ENCODE measurements at places on chromosomes 6 and 20.

GRCh38 chr6:142950291-142950690 is 5.3 kb upstream of the HIVEP2 start:
- DNase-seq, result no peak

DNA sequence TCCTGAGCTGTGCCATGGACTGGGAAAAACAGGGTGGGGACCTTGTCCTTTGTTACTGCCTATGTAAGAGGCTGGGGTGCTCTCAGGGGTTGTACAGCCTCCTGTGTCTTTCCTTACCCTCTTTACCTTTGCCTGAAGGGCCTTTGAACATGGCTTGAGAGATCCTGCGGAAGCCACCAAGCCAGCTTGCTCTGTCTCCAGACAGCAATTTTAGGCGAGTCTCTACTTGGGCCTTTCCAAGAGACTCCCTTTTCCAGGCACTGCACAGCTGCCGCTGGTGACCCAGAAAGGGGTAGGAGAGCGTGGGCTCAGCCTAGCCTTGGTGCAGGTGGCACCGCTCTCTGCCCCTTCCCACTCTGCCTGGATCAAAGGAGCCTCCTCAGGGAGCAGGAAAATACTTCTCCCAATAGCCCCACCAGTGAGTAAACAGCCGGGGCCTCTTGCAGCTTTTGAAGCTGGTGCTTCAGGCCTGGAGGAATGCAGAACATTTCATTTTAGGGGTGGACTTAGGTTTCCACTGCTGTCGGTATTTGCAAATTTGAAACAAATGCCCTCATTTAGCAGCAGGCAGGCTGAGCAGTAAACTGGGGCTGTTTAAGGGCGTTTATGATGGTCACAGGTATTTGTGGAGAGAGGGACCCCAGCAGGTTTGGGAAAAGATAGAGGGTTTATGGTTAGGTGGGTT is 13.9 kb downstream of the PTK7 start:
- DNase-seq, result peak; percentile 55

- no peak for DNase-seq
Observed at GRCh38 chr20:23092861-23093495, 6.9 kb upstream of the CD93 start.

DNA sequence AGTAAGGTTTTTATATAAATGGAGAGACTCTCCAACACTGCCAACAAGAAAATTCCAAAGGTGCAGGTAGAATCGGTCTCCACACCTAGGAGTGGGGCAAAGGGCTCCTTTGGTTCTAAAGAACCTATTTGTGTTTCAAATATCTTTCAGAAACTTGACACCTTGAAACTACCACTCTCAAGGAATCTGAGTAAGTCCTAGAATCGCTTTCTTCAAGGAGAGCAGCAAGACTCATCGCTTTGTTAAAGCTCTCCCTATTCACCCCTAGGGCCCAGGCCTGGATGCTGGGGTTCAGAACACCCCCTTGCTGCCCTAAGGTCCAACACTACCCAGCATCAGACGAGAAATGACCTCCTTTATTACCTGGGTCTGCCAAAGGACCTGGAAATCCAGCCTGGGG is 2.0 kb downstream of the CLIC5 start:
- DNase-seq, result no peak

GRCh38 chr6:112522587-112522986 is 175.5 kb downstream of the RFPL4B start:
- no peak for DNase-seq

- DNase-seq, result no peak
Observed at GRCh38 chr20:57624124-57624523, 3.9 kb upstream of the ZBP1 start.

DNA sequence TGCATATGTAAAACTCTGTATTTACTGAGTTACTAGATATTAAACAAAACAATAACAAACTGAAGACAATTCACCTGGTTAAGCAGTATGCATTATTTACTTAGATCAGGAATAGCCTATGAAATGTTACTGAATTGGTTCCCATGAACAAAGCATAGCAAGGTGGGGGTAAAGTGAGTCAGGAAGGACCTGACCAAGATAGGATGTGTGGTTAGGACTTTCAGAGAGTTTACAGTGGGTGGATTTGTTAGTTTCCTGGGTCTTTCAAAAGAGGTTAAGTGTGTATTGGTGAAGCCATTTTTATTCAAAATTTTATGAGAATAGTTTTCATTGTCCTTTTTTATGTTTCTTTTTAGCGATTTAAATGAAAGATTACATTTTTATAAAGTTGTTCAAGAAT is 32.9 kb downstream of the TBPL1 start:
- DNase-seq, result no peak

Data from fibroblast of skin of abdomen (primary cell).